ENCODE measurements at places on chromosomes 4 and X. TPM values are rescaled to one million over a fixed set of nuclear protein-coding genes. Genes with fewer than 3 reads are reported as not detected.

DNA sequence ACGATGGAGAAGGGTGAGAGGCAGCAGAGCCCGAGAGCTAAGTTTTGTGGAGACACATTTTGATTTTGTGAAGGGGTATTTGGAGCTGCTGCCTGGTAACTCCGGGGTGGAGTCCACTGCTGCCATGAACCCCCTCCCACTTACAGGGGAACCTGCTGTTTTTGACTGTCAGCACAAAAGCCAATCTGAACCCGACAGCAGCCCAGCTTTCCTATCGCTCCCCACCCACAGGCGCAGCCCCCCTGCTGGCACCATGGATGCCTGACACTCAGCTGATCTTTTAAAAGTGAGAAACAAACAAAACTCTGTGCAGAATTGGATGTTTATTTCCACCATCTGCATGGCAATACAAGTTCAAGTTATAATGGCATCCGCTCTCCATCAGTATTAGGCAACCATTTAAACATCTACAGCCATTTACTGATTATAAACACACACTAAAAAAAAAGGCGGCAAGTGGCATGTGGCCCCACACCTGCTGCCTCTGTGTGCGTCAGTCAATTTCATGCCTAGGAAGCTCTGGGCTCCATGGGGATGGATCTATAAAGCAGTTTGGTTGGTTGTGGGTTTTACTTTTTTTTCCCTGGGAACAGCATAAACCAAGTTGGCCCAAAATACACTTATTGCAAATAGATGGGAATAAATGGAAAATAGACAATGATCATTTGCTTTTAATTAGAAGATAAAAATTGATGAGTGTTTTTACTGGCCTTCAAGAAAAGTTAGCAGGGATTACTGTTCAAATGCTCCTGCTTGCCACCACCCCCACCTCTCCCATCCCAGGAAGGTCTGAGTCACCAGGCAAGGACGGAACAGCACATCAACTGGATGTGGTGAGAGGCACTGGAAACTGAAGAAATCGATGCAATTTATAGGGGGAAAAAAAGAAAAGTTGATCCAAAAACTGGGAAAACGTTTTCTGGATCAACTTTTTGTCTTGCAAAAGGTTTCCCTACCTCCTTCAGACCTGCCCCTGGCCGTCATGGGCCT lies 46.0 kb downstream of the SEPSECS start:
- no peaks in the 10 kb centered on the region for H3K27me3 ChIP-seq
- H3K27ac ChIP-seq, result no peak overlapping the region
- no peak overlapping the region for H3K4me3 ChIP-seq
- DNase-seq, result no peak
- no peaks in the 10 kb centered on the region for H3K36me3 ChIP-seq

GRCh38 chr4:98055800-98056501 lies 87.3 kb downstream of the STPG2 start:
- no peak for DNase-seq
- H3K27ac ChIP-seq, result no peak overlapping the region
- no peak overlapping the region for H3K4me3 ChIP-seq
- peaks cover 1% of the 10 kb centered on the region for H3K27me3 ChIP-seq

Gene FAM114A1
- total RNA-seq, result 0.50 TPM

Gene TMEM47
- not detected for total RNA-seq
